ENCODE measurements at places on chromosomes 13 and 19. TPM values are rescaled to one million over a fixed set of nuclear protein-coding genes. Genes with fewer than 3 reads are reported as not detected.

The CASP14 gene
- not detected for total RNA-seq

The PDE4A gene
- total RNA-seq, result 5.2 TPM

The NPAS1 gene
- 0.16 TPM for total RNA-seq

The TJP3 gene
- 2.5 TPM for total RNA-seq

The PRR20A gene
- total RNA-seq, result not detected

The PEG3 gene
- 0.51 TPM for total RNA-seq

The TLE6 gene
- 0.51 TPM for total RNA-seq

The PDX1 gene
- total RNA-seq, result not detected

The TMEM238 gene
- 3.3 TPM for total RNA-seq

The SDHAF1 gene
- total RNA-seq, result 26.4 TPM

The SLAIN1 gene
- total RNA-seq, result 16.3 TPM

The TMPRSS9 gene
- total RNA-seq, result not detected

The PET100 gene
- total RNA-seq, result 14.0 TPM

The KLK6 gene
- 1.3 TPM for total RNA-seq

The ZNF112 gene
- 2.3 TPM for total RNA-seq

The PRSS57 gene
- not detected for total RNA-seq

The KIR2DL3 gene
- not detected for total RNA-seq

The SIGLEC14 gene
- not detected for total RNA-seq

The DKKL1 gene
- total RNA-seq, result 0.81 TPM

The OR7C1 gene
- not detected for total RNA-seq

The EBI3 gene
- 2.3 TPM for total RNA-seq

The ZNF846 gene
- 2.9 TPM for total RNA-seq

The MAP4K1 gene
- 0.33 TPM for total RNA-seq

The CHERP gene
- total RNA-seq, result 11.7 TPM

The SHC2 gene
- total RNA-seq, result 0.16 TPM

The LRP3 gene
- total RNA-seq, result 31.9 TPM

The MED29 gene
- 64.5 TPM for total RNA-seq

The MCEMP1 gene
- total RNA-seq, result not detected

The CYP2F1 gene
- not detected for total RNA-seq

The SLITRK1 gene
- total RNA-seq, result not detected

The TEAD2 gene
- total RNA-seq, result 59.7 TPM

The ZNF763 gene
- 0.89 TPM for total RNA-seq

All from mesangial cell (primary cell).